Activated CD8-positive, alpha-beta memory T cell treated with anti-CD3 and anti-CD28 coated beads, Interleukin-2, amount 50 U/mL, for 4 hours (primary cell): ENCODE measurements at places on chromosomes 7 and 10.

DNA sequence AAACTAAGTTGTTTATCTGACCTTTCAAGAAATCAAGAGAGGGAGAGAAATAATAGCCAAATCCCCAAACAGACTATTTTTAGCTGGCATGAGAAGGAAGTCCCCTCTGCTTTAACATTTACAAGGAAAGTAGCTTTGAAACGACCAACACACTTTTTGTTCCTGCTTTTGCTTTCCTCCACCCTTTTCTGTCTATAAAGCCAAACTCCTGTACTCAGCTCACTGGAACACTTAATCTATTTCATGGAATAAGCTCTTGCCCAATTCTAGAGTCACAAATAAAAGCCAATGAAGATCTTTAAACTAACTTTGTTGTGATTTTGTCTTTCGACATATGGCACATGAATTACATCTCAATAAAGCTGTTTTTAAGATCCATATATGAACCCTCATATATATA is 86.8 kb upstream of the CCDC71L start:
- DNase-seq = no peak

DNA sequence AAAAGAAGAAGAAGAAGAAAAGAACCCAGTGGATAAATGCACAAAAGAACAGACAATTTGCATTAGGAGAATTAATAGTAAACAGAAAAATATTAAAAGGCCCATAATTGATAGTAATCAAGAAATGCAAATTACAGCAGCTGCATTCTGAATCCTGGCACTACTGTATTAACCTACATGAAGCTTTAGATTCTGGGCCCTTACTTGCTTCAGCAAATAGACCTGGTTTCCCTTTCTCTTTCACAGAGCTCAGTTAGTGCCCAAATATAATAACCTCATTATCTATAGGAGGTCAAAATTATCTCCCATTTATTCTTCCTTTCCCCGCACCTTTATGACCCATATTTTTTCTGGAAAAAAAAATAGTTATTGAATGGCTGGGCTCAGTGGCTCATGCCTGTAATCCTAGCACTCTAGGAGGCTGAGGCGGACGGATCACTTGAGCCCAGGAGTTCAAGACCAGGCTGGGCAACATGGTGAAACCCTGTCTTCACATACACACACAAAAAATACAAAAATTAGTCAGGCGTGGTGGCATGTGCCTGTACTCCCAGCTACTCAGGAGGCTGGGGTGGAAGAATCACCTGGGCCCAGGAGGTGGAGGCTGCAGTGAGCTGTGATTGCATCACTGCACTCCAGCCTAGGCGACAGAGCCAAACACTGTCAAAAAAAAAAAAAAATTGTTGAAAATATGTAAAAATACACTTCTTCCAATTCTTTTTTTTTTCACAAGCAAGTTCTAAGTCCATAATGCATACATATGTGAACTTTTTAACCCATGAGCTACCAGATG is 36.0 kb upstream of the PIK3AP1 start:
- DNase-seq = no peak

GRCh38 chr10:132860532-132860931 is 74.6 kb upstream of the NKX6-2 start:
- DNase-seq = peak; percentile 11

DNA sequence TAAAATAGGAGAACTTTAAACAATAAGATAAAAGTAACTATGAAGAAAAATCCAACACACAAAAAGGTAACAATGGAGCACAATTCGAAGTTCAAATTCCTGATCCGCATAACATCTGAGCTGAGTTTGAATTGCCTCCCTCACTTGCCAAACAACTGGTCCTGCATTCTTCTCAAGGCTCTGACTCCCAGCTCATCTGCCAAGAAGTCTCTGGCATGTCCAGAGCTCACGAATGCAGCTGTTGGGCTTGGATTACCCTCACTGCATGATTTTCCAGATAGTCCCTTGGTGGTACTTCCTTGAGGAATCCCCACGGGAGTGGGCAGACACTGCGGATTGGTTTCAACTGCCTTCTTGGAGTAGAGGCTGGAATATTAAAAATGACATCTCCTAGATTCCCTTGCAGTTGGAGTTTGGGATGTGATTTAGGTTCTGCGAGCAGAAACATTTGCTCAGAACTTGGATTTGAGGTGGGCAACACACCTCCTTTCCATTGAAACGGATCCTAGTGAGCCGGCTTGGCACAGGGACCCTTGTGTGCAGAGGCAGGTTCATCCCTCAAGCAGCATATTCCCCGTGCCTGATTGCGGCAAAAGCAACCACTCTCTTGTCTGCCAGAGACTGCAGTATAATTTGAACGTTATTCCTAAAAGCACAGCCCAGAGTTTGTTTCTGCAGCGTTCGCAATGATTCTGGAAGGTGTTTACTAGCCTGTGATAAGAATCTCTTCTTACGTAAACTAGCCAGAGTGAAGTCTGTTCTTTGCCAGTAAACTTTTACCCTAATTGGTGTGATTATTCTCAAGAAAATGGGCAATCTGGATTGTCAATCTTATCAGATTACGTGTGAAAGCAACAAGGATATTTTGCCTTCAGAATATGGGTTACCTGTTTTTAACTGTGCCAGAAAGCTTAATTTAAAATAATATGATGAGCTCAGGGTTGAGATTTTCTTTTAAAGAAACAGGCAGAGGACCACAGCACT is 23.4 kb upstream of the PRKCQ start:
- DNase-seq = no peak

- no peak for DNase-seq
These were observed 39.0 kb upstream of the IFRD1 start for GRCh38 chr7:112411186-112411795.

- no peak for DNase-seq
These were observed 52.2 kb downstream of the ASB13 start for GRCh38 chr10:5614155-5614721.

DNA sequence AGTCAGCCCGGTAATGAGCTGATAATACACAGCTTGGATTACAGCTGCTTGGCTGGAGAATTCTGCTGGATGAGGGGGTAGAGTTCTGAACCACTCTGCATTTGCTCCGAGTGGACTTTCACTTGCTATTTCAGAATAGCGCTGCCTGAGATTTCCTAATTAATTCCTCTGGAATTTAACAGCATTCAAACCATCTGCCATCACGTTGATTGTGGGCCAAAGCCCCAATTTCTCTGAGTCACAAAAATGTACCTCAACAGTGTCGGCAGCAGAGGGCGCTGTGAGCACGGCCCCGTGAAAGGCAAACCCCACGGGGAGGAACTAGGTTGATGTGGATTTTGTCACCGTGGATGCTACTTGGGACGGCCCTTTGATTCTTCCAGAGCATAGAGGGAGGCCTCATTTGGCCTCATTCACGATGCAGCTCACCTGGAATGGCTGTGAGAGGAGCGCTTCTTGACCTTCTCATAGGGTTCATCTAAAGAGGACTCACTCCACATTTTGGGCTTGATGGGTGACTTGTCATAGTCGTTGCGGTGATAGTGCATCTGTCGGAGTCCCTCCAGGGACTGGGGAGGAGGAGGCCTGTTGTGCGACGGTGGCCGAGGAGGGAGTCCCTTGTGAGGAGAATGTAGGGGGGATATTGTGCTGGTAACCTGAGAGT is 73.3 kb downstream of the PRPF18 start:
- DNase-seq = peak; percentile 72

GRCh38 chr10:32959006-32959920 is 1.2 kb upstream of the ITGB1 start:
- DNase-seq = no peak

GRCh38 chr7:27097686-27098577 is 2.1 kb upstream of the HOXA1 start:
- DNase-seq = no peak

DNA sequence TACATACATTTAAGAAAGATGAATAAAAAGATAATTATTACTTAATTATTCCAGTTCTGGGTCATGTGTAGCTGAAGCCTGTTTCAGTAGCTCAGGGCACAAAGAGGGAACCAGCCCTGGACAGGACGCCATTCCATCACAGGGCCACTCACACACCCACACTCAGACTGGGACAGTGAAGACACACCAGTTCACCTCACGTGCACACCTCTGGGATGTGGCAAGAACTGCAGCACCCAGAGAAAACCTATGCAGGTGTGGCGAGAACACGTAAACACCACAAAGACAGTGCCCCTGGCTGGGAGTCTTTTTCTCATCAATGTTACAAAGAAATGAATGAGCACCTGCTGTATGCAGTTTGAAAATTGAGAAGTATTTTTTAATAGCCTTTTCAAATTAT is 1.6 kb upstream of the IDI1 start:
- DNase-seq = no peak

DNA sequence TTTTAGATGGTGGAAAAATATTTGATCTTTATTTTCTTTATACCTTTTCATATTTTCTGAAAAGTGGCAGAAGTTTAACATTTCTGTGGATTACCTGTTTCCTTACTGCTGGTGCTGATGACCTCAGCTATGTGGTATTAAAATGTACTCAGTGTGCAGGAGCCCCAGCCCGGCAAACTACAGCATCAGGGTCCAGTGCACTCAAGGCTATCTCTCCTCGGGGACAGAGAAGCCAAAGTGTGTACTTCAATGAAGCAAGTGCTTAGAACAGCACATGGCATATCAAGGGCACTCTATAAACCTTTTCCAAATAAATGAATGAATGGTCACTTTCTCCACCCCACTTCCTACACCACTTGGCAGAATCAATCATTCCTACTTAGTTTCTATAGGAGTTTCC is 111.8 kb downstream of the HIP1 start:
- no peak for DNase-seq

DNA sequence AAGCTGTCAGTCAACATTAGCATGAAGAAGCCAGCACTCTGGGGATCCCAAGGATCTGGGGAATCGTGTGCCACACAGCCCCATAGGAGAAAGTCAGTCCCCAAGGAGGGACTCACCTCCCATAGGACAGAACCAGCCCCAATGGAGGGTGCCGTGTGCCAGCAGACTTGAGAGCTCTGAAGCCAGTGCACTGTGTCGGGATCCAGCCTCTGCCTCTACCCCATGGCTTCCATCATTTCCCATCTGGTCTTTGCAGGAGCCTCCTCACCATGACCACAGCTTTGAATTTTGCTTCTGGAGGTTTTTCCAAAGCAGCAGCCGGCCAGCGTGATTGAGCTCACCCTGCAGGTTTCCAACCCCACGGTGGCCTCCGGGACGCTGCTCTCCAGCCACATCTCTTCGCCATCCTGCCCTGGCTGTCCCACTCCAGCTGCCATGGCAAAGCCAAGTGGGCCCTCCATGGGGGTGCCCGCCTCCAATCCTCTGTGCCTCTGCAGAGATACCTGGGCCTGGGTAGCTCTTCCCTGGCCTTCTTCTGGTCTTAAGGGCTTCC is 171.8 kb upstream of the SHH start:
- DNase-seq = no peak

- no peak for DNase-seq
These were observed 43.7 kb downstream of the UNC5B start for GRCh38 chr10:71255808-71256660.

GRCh38 chr7:80231707-80232106 is 97.1 kb downstream of the GNAI1 start:
- DNase-seq = no peak

DNA sequence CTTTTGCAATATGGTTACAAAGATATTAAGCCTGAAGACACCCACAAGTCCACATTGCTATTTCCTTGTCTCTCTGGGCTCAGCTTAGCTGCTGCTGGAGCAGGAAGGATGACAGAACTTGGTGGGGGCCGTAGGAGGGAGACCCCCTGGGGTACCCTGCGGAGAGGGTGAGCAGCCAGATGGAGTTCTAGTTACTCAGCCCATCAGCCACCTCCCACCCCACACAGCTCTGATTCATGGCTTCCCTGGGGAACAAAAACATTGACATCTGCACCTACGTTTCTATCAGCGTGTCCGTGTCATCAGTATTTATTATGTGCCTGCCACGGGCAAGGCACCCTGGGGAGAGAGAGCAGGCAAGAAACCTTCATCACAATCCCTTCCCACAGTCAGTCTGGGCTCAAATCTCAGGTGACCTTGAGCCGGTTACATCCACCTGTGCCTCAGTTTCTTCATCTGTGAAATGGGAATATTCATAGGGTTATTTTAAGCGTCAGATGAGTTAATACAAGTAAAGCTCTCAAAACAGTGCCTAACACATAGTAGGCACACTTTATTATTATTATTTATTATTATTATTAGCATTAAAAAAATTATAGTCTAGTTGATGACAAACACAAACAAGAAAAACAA is 131.5 kb downstream of the C10orf105 start:
- DNase-seq = no peak

DNA sequence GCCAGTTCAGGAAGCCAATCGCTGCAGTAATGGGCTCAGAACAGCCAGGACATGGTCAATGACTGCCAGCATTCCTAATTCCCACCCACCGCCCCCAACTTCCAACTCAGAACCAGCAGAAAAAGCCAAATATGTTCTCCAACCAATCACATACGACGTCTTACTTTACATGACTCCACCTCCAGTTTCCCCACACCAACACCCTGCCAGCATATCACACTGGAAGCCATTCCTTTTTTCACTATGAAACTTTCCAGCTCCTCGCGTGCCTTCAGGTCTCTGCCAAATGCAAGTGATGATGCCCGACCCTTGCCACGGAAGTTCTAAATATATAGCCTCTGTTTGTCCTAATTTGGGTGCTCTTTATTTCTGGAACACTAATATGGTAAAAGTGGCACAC is 12.5 kb downstream of the NPS start:
- DNase-seq = no peak

- DNase-seq = no peak
These were observed 2.0 kb upstream of the HEPACAM2 start for GRCh38 chr7:93228302-93228701.

GRCh38 chr7:157409149-157409752 is 72.4 kb downstream of the DNAJB6 start:
- DNase-seq = no peak

DNA sequence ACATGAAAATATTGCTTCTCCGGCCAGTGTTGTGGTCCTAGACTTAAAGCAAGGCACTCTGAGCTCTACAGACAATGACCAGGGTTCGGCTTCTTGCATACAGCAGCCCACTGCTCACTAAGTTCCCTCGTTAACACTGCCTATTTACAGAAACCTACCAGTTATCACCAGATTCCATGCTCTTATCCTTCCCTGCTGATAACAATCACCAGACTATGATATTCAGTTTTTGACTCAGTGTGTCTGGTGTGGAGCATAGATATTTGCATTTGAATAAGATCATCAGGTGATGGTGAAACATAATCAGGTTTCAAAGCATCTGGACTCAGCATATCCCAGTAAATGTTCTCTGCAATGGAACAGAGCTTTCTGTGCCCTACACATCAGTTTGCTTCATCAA is 182.3 kb downstream of the SNX13 start:
- no peak for DNase-seq

DNA sequence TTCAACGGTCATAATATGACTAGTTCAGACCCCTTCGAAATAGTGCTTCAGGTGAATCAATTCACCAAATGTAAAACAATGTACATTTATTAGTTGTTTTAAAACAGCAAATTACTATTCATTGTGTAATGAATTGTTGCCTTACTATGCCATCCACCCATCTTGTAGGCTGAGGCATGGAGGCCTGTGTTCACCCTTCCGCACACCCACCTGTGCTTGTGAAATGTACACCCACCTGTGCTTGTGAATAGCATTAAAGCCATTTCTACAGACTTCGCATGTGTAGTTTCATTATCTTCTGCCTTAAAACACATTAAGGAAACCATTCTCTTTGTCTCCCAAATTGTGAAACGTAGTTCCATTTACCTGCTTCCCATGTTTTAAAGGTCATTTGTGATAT is 16.8 kb downstream of the CLRN3 start:
- no peak for DNase-seq
